ENCODE measurements at places on chromosomes 5 and 9.

GRCh38 chr9:10396615-10397014 lies 216.2 kb downstream of the PTPRD start:
- DNase-seq = no peak

- DNase-seq = no peak
Observed at GRCh38 chr5:252546-252945, 18.9 kb upstream of the PDCD6 start.

GRCh38 chr9:115046199-115046598 lies 71.8 kb downstream of the TNC start:
- DNase-seq = no peak

DNA sequence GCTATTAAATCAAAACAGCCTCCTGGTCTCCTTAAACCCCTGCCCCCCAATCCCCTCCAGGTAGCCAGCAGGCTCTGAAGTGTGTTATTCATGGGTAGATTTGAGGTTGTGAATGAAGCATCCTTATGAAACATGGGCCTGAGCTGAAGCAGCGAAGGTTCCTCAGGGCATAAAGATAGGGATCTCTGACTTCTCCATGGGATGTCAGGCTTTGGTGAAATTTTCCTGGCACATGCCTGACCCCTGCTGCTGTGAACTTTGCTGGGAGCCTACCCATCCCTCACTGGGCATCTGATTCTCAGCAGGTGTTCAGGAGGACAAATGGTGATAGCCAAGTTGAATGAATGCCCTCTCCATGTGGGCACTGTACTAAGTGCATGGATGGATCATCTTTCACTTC lies 250.3 kb downstream of the ASTN2 start:
- no peak for DNase-seq

- no peak for DNase-seq
Observed at GRCh38 chr9:35691334-35691650, 1.6 kb upstream of the TPM2 start.

GRCh38 chr5:84634256-84634655 lies 249.6 kb upstream of the EDIL3 start:
- no peak for DNase-seq

DNA sequence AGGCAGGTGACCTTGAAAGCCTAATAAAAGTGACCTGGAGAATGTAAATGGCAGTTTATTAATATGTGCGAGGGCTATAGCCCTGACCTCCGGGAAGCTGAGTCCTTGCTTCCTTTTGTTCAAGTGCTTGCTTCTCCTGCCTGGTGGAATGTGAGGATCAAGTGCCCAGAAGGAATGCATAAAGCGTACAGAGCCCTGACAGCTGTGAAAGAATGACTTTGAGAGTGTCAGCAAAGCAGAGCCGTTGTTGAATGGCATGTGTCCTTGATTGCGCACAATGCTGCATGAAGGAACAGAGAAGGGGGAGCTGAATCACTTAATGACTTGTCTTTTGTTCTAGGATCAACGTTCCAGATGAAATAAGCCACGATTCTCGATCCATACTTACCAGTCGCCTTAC lies 133.0 kb downstream of the SLF1 start:
- no peak for DNase-seq

DNA sequence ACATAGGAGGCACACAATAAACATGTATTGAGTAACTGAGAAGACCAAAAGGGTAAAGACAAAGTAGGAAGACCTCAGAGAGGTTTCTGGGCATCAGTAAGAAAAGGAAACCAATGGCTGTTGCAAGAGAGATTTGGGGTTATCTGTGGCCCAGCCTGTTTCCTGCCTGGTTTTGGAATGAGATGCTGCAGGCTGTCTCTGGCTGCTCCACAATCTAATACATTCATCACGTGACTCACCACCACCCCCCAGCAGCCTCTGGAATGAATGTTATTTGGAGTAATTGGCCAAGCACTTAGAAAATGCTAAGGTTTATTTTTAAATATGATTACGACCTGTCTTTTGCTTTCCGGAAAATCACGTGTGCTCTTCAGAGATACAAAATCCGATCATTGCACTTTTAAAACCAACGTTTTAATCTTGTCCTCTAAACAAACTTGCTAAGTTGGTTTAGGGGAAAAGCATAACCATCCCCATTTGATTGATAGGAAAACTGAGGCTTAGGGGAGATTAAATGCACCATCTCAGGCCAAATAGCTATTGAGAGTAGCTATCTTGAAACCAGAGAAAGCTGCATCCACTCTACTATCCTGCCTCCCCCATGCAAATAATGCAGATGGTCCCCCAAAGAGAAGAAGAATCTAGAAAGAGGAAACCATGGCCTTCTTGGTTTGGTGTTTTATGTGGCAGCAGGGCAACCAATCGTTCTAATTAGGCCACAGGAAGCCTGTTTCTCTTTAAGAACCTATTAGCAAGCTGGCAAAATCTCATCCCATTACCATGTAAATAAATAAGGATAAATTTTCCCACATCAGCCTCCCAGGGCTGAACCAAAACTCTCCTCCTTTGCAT lies 151.8 kb upstream of the ADRA1B start:
- no peak for DNase-seq

DNA sequence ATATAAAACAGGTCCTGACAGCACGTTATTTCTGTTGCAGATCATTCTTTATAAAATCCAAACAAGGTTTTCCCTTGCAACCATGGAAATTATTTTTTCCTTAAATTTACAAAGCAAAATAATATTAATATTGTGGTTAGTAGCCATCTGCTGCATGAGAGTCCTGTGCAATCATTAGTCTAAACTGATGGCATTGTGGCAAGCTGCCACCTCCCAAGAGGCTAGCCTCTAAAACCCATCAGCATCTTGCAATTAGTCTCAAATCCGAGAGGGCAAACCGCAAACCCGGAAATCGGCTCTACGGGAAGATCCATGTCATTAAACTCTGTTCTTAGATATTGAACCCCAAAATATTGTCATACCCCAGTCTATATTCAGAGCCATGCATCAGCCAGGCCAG lies 11.3 kb upstream of the CDH6 start:
- DNase-seq = no peak
